CD4-positive, alpha-beta T cell treated with Interleukin-2 at 100 ng/mL for 4 hours (primary cell): ENCODE measurements at places on chromosomes 11 and 22.
A peak's percentile ranks its signal among the peaks of the same experiment; 100 is the strongest.

DNA sequence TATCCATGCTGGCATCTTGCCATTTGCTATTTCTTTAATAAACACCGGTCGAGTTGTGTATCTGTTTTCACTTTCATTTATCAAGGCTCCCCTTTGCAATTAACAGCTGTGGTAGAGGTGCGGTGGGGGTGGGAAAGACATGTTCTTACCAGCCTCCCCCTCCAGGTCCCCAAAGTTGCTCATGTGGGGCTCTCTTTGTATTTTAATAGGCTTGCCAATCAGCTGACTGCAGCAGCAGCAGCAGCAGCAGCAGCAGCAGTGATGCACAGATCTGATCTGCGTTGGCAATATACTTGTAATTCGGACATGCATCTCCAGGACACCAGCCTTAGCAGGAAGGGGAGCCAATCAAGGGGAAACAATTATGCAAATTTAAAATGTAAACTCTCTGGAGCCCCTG, 40.3 kb upstream of the E2F8 start:
- DNase-seq: peak; percentile 48

DNA sequence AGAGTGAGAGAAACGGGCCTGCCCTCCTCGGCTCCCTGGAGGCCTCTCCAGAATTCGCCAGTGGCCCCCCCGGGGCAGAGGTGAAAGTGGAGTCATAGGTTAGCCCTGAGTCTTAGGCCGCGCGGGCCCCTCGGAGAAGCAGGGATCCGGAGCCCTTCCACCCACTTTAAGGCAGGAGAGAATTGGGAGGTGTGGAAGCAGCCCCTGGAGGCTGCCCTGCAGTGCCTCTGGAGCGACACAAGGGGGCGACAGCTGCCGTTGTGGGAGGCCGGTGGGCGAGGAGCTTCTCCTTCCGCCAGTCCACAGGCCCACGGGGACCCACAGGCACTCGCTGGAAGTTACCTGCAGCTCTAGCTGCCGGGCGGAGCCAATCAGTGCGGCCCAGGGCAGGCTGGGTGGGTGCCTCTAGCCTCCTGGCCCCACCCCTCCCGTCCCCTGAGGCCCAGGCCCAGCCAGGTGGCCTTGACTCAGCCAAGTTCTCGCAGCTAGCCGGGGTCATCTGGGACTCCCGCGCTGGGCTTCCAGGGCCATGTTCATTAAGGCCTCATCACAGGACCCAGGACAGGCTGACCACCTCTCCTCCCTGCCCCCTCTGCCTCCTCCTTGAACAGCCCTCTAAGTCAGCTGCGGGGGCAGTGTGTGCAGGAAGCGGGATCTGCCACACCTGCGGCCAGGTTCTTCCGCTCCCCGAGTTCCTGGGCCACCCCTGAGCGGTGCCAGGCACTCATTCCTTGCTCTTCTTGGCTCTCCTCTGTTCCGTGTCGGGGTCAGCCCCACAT, 5.0 kb downstream of the DGKZ start:
- DNase-seq: peak; percentile 86

- no peak for DNase-seq
Observed at GRCh38 chr11:71420455-71421241, 27.5 kb downstream of the DHCR7 start.

GRCh38 chr11:17443926-17444690, 32.5 kb downstream of the ABCC8 start:
- DNase-seq: no peak

DNA sequence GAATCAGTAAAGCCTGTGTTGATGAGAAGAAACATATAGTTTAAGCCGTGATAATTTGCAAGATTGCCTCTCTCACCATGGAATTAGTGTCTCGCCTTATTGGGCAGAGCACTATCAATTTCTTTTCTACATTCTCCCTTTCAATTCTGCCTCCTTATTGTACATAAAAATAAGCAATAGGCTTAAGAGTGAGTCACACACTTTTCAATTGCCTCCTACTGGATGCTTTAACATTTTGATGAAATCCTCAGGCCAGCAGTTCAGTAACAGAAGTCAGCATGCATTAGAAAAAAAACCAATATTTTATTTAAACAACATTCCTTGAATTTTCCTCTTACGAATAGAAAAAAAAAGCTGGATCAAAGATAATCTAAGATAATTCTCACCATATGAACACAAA, 33.8 kb upstream of the VWA5A start:
- DNase-seq: no peak
